MCF 10A (cell line): ENCODE measurements at places on chromosomes 12 and 14. TPM values are rescaled to one million over a fixed set of nuclear protein-coding genes. Genes with fewer than 3 reads are reported as not detected.
A peak's percentile ranks its signal among the peaks of the same experiment; 100 is the strongest.

The HEBP1 gene
- 30.8 and 31.2 TPM in 2 replicates for total RNA-seq

The KRT78 gene
- total RNA-seq, result not detected in 2 replicates

The PMEL gene
- 0.59 TPM in 1 of 2 replicates, not detected in the other for total RNA-seq

The SLC35F4 gene
- not detected in 2 replicates for total RNA-seq

The CRIP2 gene
- total RNA-seq, result 31.1 and 50.5 TPM in 2 replicates

GRCh38 chr14:93036652-93037345 is 78.9 kb downstream of the ITPK1 start:
- DNase-seq, result peak; percentile 58
- H3K4me3 ChIP-seq, result peak overlapping the region; percentile 39
- peaks cover 9% of the 10 kb centered on the region for H3K36me3 ChIP-seq
- H3K4me1 ChIP-seq, result peaks cover 67% of the 10 kb centered on the region
- H3K27ac ChIP-seq, result peak overlapping the region; percentile 84

DNA sequence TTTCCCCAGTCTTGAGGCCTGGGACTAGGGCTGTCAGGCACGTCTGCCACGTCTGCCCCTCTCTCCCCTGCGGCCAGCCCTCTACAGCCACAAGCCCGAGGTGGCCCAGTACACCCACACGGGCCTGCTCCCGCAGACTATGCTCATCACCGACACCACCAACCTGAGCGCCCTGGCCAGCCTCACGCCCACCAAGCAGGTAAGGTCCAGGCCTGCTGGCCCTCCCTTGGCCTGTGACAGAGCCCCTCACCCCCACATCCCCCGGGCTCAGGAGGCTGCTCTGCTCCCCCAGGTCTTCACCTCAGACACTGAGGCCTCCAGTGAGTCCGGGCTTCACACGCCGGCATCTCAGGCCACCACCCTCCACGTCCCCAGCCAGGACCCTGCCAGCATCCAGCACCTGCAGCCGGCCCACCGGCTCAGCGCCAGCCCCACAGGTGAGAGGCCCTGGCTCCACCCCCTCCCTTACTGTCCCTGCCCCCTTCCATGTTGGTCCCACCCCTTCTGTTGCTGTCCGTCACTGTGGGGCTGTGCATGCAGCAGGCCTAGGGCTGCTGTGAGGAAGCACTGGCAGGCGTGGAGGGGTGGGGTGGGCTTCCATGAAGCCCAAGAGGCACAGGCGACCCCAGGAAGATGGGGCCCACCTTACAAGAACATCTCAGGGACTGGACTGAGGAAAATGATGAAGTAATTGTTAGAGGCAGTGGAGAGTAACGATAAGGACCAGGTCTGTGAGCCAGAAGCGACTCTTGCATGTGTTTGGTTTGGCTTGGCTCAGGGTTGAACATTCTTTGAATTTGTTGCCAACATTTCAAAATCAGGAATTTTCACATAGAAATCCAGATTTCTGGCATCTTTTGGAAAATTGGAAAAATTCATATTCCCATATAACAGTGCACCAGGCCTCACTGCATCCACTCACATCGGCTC is 16.8 kb downstream of the C12orf43 start:
- no peak for DNase-seq
- no peak overlapping the region for H3K27ac ChIP-seq
- H3K36me3 ChIP-seq, result peaks cover 31% of the 10 kb centered on the region
- H3K27me3 ChIP-seq, result peaks cover 17% of the 10 kb centered on the region
- H3K4me1 ChIP-seq, result no peaks in the 10 kb centered on the region

DNA sequence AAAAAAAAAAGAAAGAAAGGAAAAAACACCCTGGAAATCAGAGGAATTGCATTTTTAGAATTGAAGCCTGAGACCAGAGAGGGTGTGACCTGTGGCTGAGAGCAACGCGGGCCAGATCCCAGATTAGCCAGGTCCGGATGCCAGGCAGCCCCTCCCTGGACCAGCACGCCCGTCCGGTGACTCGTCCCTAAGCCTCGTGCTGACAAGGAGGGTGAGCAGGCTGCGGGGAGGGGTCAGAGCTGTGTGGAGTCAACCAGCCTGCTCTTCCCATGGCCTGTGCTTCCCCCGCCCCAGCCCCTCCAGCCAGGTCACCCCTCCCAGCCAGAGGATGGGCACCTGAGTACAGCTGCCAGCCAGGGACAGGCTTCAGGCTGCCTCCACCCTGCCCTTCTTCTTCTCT is 4.2 kb upstream of the KLC1 start:
- H3K4me1 ChIP-seq, result peaks cover 9% of the 10 kb centered on the region
- H3K27ac ChIP-seq, result peak overlapping the region; percentile 19
- no peaks in the 10 kb centered on the region for H3K27me3 ChIP-seq

DNA sequence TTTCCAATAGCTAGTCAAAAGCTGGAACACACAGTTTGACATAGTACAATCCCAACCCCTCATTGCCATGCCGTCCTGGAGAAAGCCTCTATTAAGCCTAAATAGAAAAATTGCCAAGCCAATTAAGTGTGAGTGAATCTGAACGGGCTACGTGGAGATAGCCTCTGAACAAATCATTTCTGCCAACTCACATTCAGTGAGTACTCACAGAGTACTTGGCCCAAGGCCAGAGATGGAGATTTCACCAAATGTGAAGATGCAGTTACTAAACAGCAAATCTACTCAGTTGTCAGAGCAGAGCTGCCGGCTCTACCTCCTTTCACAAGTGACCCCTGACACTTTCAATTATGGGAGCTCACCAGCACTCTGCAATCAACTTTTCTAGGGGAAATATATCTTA is 350.0 kb downstream of the GALC start:
- H3K36me3 ChIP-seq, result no peaks in the 10 kb centered on the region
- H3K27me3 ChIP-seq, result no peaks in the 10 kb centered on the region
- H3K4me3 ChIP-seq, result no peak overlapping the region
- H3K27ac ChIP-seq, result no peak overlapping the region
- peak; percentile 40 for DNase-seq

DNA sequence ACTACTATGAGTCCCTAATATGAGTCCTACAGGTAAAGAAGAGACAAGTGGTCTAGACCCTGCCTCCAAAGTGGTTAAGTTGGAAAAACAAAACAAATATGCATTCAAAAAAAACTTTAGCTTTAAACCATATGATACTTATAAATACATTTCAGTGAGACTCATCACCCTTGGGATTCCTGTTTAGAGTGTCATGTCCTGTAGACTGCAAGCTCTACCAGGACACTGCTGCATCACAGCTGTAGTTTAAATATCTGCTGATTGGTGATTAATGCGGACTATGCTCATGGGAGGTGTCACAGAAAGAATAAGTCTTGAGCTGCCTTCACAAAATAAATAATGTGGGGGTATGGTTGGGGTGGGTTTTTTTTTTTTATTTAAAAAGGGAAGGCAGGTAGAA is 8.8 kb upstream of the LGR5 start:
- H3K4me1 ChIP-seq, result peaks cover 5% of the 10 kb centered on the region
- H3K36me3 ChIP-seq, result no peaks in the 10 kb centered on the region
- DNase-seq, result no peak
- no peak overlapping the region for H3K27ac ChIP-seq

DNA sequence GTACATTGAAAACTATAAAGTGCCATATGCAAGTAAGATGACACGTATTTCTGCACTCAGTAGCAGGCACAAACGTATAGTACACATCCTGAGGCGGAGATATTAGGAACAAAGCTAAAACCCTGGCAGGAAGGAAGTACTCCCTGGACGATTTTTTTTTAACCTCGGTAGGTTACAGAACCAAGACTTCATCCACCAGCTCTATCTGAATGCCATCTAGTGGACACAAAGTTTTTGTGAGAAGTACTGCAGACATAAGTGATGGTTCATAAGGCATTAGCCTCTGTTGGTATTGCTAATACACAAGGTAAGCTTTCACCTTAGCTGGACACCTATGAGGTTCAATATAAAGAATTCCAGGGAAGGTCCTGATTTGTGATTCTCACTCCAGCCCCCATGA is 83.0 kb upstream of the CCDC196 start:
- H3K27me3 ChIP-seq, result no peaks in the 10 kb centered on the region
- no peaks in the 10 kb centered on the region for H3K36me3 ChIP-seq
- no peak overlapping the region for H3K4me3 ChIP-seq
- H3K4me1 ChIP-seq, result no peaks in the 10 kb centered on the region
- DNase-seq, result peak; percentile 54
- H3K27ac ChIP-seq, result no peak overlapping the region

DNA sequence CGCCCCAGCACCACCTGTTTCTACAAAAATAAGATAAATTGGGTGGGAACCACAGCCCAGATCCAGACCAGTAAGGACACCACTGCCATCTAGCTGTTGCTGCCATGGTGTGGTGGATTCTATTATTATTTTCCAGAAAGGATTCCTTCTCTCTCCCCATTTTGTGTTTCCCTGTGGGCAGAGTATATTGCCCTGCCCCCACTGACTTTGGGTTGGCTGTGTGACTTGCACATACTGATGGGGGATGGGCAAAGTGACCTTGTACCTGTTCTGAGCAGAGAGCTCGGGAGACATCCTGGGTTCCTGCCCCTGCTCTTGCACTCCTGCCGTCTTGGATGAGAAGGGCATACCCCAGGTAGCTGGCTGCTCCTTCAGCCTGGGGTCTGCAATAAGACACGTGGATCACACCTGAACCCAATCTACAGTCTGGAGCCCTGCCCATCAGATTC is 24.3 kb downstream of the MOAP1 start:
- no peaks in the 10 kb centered on the region for H3K27me3 ChIP-seq
- H3K4me1 ChIP-seq, result no peaks in the 10 kb centered on the region
- peak; percentile 54 for DNase-seq
- H3K4me3 ChIP-seq, result no peak overlapping the region
- H3K36me3 ChIP-seq, result no peaks in the 10 kb centered on the region

DNA sequence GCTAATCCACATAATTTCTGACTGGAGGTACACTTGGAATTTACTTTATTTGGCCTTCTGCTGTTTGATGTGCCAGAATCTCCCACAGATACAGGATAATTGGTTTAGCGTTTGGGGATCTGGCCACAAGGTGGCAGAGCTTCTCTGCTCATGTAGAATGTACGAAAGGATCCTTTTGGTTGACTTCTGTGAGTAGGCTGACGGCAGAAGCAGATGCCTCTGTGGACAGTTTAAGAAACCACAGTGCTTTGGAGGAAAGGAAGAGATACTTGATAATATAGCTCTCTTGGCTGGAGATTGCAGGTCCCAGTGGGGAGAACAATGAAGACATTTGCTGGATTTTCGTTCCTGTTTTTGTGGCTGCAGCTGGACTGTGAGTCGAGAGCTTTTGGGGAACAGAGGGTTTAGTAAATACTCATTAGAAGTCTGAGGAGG is 75.3 kb upstream of the OR4E1 start:
- no peak overlapping the region for H3K27ac ChIP-seq
- H3K36me3 ChIP-seq, result no peaks in the 10 kb centered on the region
- peak; percentile 60 for DNase-seq
- peaks cover 87% of the 10 kb centered on the region for H3K27me3 ChIP-seq

DNA sequence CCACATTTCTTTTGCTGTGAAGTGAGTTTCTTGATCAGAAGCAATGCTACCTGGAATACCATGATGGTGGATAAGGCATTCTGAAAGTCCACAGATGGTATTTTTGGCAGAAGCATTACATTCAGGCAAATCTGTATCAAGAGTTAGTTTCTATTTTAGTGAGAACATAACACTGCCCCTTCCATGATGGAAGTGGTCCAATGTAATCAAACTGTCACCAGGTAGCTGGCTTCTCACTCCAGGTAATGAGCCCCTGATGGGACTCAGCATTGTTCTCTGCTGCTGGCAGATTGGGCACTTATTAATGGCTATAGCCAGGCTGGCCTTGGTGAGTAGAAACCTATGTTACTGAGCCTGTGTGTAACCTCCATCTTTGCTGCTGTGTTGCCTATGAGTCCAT is 80.7 kb downstream of the KCNA5 start:
- H3K36me3 ChIP-seq, result no peaks in the 10 kb centered on the region
- H3K4me3 ChIP-seq, result no peak overlapping the region
- no peak overlapping the region for H3K27ac ChIP-seq
- no peaks in the 10 kb centered on the region for H3K4me1 ChIP-seq

- peaks cover 8% of the 10 kb centered on the region for H3K4me1 ChIP-seq
- H3K27me3 ChIP-seq, result no peaks in the 10 kb centered on the region
- H3K4me3 ChIP-seq, result peak within 1 kb of the TSS; percentile 93
- peak; percentile 94 for DNase-seq
Observed at GRCh38 chr14:34875031-34875922, at the start of gene BAZ1A. Gene BAZ1A (minus strand): TSS chr14:34875360. CDS start chr14:34874604, 756 bp downstream.

- peak overlapping the region; percentile 1 for H3K27ac ChIP-seq
- H3K36me3 ChIP-seq, result no peaks in the 10 kb centered on the region
- no peak for DNase-seq
- no peak overlapping the region for H3K4me3 ChIP-seq
Observed at GRCh38 chr14:77607741-77608302, 8.6 kb downstream of the SPTLC2 start.
